ENCODE measurements at places on chromosomes 3 and 15.

DNA sequence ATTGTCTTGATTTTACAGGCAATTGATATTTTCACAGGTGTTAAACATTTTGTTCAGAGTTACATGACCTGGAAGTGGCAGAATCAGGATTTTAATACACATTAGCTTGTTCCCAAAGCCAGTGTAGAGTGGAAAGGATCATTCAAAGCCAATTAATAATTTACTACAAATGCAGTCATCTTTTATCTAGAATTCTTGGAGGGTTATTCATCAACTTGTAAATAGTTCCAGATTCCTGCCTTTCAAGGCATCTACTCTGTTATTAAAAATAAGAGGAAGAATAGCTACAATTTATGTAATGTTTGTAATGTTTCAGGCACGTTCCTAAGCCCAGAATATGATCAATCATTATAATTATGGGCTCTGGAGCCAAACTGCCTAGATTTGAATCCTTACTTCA is 358.5 kb downstream of the ZNF385D start:
- DNase-seq, result no peak

GRCh38 chr3:98954791-98955604 is 53.5 kb upstream of the DCBLD2 start:
- no peak for DNase-seq

GRCh38 chr3:99069973-99070372 is 168.5 kb upstream of the DCBLD2 start:
- no peak for DNase-seq

GRCh38 chr3:30779686-30780287 is 114.7 kb downstream of the GADL1 start:
- DNase-seq, result no peak

GRCh38 chr3:171285287-171285686 is 174.9 kb downstream of the TNIK start:
- no peak for DNase-seq

All from stimulated activated CD8-positive, alpha-beta memory T cell treated with anti-CD3 and anti-CD28 coated beads, Interleukin-15, amount 100 ng/mL, for 4 hours (primary cell).